ENCODE measurements at places on chromosomes 1 and 21. TPM values are rescaled to one million over a fixed set of nuclear protein-coding genes. Genes with fewer than 3 reads are reported as not detected.

GRCh38 chr1:70627910-70628309 lies 216.8 kb downstream of the CTH start:
- no peak overlapping the region for H3K27ac ChIP-seq
- no peaks in the 10 kb centered on the region for H3K36me3 ChIP-seq
- no peaks in the 10 kb centered on the region for H3K4me1 ChIP-seq
- DNase-seq = no peak
- H3K4me3 ChIP-seq = no peak overlapping the region

DNA sequence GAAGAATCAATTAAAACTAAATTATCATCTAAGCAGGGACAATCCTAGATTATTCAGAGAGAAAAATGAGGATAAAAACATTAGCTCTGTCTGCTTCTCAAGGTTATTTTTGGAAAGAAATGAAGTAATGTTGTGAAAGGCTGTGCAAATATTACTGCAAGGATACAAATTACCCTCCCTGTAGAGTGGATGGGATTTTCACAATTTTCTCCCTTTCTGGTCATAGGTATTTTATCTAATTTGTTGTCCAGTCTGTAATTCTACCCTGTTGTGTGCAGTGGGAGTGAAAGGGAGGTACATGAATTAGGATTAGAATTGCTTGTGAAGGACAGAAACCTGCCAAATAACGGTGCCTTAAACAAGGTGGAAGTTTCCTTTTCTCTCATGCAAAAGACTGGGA lies 54.7 kb downstream of the MAP3K7CL start:
- peaks cover 23% of the 10 kb centered on the region for H3K4me1 ChIP-seq
- H3K36me3 ChIP-seq = no peaks in the 10 kb centered on the region
- H3K27me3 ChIP-seq = no peaks in the 10 kb centered on the region
- H3K4me3 ChIP-seq = no peak overlapping the region

GRCh38 chr1:89842567-89843272 lies 21.9 kb downstream of the LRRC8D start:
- H3K4me1 ChIP-seq = peaks cover 3% of the 10 kb centered on the region
- H3K4me3 ChIP-seq = peak overlapping the region; percentile 75
- no peaks in the 10 kb centered on the region for H3K27me3 ChIP-seq
- H3K36me3 ChIP-seq = no peaks in the 10 kb centered on the region
- no peak for DNase-seq

DNA sequence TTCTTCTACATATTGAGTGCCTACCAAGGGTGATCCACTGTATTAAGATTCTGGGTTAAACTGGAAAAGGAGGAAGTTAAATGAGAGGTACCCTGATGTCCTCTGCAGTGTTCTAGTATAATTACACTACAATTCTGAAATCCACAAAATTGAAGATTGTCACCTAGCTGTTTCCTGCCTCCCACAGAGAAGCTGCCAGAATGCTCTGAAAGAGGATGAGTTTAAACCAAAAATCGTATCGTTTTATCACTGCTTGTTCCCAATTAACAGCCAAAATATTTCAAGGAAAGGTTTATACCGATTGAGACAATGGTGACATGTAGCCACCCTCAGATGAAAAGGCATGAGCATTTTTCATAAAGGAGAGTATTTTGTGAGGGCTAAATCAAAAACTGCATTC lies 28.0 kb downstream of the TIAM1 start:
- no peaks in the 10 kb centered on the region for H3K36me3 ChIP-seq
- H3K27me3 ChIP-seq = no peaks in the 10 kb centered on the region
- H3K27ac ChIP-seq = no peak overlapping the region
- DNase-seq = no peak
- H3K4me1 ChIP-seq = no peaks in the 10 kb centered on the region

DNA sequence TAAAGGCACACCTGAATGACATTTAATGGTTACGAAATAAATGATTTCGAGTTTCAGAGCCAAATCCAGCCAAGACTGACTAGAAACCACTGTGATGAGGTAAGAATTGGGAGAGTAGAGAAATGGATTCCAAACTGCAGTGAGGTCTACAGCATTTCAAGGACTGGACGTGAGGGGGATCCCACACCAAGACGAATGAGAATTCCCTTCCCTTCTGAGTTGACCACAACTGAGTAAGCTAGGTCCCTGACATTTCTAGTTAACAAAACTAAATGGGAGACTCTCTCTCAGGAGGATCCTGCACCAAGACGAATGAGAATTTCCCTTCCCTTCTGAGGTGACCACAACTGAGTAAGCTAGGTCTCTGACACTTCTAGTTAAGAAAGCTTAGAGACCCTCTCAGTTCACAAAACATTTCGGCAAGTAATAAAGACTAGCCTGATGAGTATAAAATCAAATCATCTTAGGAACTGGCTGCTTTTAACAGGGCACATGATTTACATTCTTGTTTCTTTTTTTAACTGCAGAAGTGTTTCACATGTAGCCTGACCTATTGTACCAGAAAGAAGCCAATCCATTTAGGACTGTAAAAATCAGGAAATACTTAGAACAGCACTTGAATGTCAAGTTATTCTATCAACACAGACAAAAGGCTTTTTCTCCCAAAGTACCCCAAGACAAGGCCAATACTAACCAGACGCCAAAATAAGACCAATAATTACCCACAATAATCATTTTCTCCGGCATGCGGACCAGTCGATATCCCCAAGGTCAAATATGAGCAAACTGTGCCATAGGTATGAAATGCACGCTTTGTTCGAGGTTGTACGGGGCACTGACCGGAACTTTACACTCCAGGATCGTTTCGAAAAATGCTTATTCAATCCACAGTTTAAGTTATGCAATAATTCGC lies 1.4 kb upstream of the SPATA1 start:
- peak overlapping the region; percentile 88 for H3K4me3 ChIP-seq
- DNase-seq = no peak
- H3K36me3 ChIP-seq = peaks cover 9% of the 10 kb centered on the region
- H3K27me3 ChIP-seq = no peaks in the 10 kb centered on the region

DNA sequence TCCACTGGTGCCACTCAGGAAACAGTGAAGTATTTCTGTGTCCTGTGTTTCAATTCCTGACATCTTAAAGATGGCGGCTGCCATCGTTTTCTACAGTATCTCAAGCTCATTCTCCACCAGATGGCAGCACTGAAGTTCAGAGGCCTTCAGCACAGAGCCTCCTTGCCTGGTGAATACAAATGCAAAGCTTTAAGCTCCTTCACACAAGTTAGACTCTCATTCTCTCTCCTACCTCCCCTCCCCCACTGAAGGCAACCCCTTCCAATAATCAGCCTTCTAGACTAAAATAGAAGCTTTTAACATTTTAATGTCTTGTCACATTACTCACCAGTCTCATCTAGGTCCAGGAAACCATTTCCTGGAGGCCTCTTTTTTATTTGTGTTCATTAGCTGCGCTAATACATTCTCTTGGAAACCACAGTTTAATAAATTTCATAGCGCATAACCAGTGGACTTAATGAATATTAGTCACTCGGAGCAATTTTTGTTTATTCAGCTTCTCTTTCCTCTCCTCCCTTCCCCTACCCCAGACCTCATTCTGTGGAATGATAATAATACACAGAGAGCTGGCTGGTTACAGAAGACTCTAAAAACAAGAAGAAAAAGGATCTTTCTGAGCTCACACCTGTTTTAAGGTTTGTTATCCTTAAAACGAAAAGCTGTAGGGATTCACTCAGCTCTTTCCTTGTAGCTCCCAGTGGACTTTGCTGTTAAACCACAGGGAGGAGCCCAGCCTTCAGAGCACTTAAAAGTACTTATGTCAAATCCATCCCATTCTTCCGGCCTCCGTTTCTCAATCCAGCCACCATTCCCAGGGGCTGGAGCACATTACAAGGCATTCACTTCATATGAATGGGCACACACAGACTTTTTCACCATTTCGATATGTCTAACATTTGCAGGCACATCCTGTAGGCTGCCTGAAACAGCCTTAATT lies 384.9 kb downstream of the HLX start:
- no peaks in the 10 kb centered on the region for H3K27me3 ChIP-seq
- DNase-seq = peak; percentile 84
- no peaks in the 10 kb centered on the region for H3K4me1 ChIP-seq
- H3K36me3 ChIP-seq = no peaks in the 10 kb centered on the region

DNA sequence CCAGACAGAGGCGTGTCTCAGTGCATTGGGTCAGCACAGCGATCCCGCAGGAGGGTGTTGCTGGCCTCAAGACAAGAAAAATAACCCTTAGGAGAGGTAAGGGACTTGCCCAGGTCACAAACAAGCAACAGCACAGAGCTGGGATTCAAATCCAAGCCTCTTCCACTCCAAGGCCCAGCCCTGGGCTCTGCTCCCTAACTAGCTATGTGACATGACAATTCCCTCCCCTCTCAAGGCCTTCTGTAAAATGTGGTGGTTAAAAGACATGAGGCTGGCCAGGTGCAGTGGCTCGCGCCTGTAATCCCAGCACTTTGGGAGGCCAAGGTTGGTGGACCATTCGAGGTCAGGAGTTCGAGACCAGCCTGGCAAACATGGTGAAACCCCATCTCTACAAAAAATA lies 28.1 kb upstream of the LAPTM5 start:
- no peak for DNase-seq
- H3K27me3 ChIP-seq = no peaks in the 10 kb centered on the region
- H3K36me3 ChIP-seq = no peaks in the 10 kb centered on the region

DNA sequence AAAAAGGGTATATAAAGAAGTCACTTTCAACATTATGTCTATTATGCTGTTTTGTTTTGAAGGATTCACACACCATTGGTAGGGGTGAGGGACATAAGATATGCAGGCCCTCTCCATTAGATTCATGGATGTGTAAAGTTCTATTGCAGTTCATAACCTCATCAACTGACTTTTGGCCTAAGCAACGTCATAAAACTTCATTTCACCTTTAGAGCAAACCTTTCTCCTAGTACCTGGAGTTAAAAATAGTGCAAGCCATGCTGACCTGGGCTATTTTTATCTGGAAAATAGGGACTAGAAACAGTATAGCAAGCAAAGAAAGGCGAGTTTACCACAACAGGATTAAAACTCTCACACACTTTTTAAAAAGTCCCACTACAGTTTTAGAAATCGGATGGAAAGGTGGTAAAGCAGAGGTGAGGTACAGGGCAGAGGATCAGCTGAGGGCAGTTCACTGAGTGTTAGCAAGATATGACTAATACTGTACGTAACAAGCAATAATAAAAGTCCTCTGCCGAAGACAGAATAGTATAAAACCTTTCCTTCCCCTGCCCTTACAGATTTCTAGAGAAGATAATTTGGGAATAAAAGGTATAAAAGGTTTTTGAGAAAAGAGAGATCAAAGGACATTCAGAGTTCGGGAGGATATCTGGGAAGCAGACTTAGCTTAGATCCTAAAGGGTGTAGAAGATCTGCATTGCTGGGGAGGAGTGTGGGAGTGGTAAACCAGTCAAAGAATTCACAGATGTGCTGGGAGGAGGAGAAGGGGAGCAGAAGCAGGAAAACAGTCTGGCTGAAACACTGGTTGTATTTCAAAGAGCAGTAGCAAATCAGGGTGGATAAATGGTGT lies 14.3 kb downstream of the EGLN1 start:
- no peak overlapping the region for H3K4me3 ChIP-seq
- H3K36me3 ChIP-seq = no peaks in the 10 kb centered on the region
- peaks cover 32% of the 10 kb centered on the region for H3K4me1 ChIP-seq
- H3K27me3 ChIP-seq = no peaks in the 10 kb centered on the region
- H3K27ac ChIP-seq = peak overlapping the region; percentile 39
- DNase-seq = no peak

DNA sequence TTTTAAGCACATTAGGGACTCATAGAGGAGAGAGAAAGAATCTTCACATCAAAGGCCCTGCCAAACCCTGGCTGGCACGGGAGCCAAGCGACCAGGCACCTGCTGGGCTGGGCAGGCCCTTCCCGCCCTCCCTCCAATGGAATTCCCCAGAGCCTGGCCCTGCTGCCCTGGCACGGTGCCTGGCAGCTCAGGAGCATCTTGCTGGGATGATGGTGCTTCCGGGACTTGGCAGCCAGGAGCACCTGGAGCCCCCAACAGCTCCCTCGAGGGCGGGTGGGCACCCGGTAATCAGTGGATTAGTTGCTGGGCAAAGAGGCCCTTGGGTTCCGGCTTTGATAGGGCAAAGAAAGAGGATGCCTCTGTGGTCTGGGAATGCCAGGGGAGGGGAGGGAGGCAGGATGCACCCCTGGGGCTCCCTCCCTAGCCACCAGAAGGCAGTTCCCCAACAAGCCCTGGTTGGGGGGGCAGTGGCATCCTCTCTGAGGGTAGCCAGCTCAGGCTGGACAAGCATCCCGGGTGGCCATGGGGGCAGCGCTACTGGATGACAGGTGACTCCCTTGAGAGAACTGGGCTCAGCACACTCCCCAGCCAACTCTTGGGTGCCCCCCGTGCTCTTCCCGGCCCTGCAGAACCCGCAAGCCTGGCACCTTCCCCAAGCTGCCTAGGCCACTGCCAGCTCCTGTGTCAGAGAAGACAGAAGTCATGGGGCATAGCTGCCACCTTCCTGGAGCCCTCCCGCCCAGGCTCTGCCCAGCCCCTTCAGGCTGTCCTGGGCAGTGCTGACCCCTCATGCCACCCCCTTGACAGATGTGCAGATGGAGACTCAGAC lies 26.4 kb downstream of the KRTAP10-1 start:
- DNase-seq = no peak
- no peak overlapping the region for H3K27ac ChIP-seq
- no peak overlapping the region for H3K4me3 ChIP-seq
- no peaks in the 10 kb centered on the region for H3K4me1 ChIP-seq
- no peaks in the 10 kb centered on the region for H3K36me3 ChIP-seq
- no peaks in the 10 kb centered on the region for H3K27me3 ChIP-seq

DNA sequence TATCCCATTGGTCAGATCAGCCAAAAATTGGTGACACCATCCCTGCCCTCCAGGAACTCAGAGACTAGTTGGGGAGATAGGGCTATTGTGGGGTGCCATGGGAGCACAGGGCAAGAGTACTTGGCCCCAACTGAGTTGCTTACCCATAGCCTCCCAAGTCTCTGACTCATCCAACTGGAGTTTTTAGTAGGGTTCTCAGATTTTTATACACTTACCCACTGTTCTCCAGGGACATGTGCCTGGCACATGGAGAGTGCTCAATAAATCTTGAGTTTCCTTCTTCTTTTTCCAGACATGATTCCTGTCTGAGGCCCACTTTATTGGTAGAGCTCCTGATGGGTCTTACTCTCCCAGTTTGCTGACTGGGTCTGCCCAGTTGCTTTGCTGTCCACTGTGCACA lies 56.7 kb downstream of the OVGP1 start:
- H3K4me1 ChIP-seq = no peaks in the 10 kb centered on the region
- no peaks in the 10 kb centered on the region for H3K27me3 ChIP-seq
- H3K4me3 ChIP-seq = no peak overlapping the region
- H3K36me3 ChIP-seq = no peaks in the 10 kb centered on the region
- H3K27ac ChIP-seq = no peak overlapping the region
- no peak for DNase-seq

- no peaks in the 10 kb centered on the region for H3K4me1 ChIP-seq
- no peaks in the 10 kb centered on the region for H3K27me3 ChIP-seq
- H3K4me3 ChIP-seq = no peak overlapping the region
- no peaks in the 10 kb centered on the region for H3K36me3 ChIP-seq
These were observed 21.4 kb downstream of the CLIC6 start for GRCh38 chr21:34690041-34690792.

- no peak for DNase-seq
- no peaks in the 10 kb centered on the region for H3K36me3 ChIP-seq
- H3K4me3 ChIP-seq = no peak overlapping the region
These were observed 23.2 kb upstream of the PRDX6 start for GRCh38 chr1:173453982-173454381.

- no peak overlapping the region for H3K27ac ChIP-seq
- H3K4me3 ChIP-seq = no peak overlapping the region
- no peaks in the 10 kb centered on the region for H3K36me3 ChIP-seq
- DNase-seq = no peak
- H3K4me1 ChIP-seq = no peaks in the 10 kb centered on the region
- no peaks in the 10 kb centered on the region for H3K27me3 ChIP-seq
These were observed 3.2 kb downstream of the PGLYRP4 start for GRCh38 chr1:153345187-153346076.

Gene SH2D2A
- total RNA-seq = not detected

Gene GNAT2
- total RNA-seq = not detected

Gene TMEM269
- total RNA-seq = not detected

Gene ZC3H12A
- 12.8 TPM for total RNA-seq

Gene IL10
- total RNA-seq = 1.6 TPM
